Fibroblast of skin of left biceps (primary cell): ENCODE measurements at places on chromosomes 13 and 19.

DNA sequence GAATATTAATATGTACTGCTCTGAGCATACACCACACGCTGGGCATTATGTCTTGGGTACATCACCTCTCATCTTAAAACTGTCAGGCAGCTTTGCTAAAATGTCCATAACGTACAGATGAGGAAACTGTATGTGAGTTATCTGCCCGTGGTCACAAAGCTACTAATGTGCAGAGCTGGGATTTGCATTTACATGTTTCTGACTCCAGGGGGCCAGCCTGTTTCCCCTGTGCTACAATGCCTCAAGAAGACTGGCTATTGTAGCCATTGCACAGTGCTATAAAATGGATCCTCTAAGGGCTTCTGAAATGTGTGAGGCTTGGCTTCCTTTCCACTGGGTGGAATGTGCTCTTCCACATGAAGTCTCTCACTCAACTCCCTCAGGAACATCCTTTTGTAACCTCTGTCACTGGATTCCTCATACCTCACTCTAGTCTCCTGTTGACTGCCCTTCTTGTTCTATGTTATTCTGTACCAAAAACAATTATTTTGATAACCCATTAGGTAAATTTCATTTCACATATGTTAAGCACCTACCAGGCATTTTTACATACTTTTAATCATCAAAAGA is 95.6 kb upstream of the HTR2A start:
- no peak for DNase-seq

GRCh38 chr13:99182439-99182838 is 18.2 kb upstream of the UBAC2 start:
- no peak for DNase-seq

DNA sequence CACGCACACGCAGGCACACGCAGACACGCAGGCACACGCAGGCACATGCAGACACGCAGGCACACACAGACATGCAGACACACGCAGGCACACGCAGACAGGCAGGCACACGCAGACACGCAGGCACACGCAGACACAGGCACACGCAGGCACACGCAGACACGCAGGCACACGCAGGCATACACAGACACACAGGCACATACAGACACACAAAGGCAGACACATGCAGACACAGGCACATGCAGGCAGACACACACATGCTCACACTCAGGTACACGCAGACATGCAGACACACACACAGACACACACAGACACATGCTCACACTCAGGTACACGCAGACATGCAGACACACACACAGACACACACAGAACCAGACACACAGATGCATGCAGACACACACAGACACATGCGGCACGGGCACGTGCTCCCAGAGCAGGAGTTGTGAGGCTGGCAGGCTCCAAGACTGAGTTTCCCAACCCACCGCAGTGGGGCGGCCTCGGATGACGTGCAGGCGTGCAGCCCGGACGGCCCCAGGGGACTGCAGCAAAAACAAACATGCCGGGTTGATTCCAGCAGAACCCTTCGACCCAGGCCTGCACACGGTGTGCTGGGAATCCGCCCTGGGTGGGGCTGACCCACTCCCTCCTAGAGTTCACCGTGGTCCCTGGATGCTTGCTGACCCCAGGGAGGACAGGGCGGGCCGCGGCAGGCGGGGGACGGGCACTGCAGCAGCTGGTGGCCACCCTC is 100.0 kb downstream of the GADD45B start:
- DNase-seq: no peak

DNA sequence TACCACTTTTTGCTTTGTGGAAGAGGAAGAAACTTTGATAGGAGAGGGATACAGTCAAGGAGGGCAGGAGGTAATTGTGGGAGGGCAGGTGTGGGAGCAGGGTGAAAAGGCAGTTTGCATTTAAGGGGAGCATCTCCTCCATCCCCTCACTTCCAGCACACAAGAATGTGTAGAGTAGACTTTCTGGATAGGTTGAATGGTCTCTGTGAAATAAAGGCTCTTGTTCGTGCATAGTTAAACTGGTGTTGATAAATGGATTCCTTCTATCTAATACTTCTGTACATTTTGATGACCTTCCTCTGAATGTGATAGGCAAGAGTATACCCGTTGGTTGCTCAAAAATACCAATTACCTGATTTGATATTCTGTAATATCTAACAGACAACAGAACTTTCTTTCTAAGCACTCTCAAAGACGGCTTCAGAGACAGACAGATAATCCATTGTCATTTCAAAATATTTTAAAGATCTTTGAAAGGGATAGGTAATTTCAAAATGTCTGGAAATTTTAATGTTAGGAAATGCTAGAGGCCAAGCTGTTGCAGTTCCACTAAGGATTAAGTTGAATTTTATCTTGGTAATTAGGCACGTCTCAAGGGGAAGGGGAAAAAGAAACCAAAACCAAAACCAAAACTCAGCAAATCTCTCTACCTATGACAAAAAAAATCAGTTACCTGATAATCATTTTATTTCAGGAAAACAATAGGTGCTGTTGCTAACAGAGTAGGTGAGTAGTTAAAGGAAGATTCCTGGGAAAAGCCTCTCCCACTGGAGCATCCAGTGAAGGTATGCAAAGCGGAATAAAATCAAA is 302.6 kb downstream of the COG6 start:
- no peak for DNase-seq

DNA sequence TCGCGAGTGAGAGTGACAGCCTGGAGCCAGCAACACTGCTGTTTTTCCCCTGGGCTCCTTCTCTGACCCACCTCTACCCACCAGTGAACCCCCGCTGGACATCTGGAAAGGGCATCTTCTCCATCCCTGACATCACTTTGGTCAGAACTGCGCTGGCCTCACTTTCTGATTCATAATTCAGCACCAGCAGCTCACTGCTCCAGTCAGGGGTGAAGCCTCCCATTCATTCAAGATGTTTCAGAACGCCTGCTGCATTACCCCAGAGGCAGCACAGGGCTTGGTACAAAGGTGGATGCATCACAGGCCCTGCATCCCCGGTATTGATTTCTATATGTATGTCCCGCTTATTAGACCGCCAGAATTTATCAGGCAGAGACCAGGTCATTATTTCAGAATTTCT is 182.8 kb upstream of the TSHZ3 start:
- no peak for DNase-seq

DNA sequence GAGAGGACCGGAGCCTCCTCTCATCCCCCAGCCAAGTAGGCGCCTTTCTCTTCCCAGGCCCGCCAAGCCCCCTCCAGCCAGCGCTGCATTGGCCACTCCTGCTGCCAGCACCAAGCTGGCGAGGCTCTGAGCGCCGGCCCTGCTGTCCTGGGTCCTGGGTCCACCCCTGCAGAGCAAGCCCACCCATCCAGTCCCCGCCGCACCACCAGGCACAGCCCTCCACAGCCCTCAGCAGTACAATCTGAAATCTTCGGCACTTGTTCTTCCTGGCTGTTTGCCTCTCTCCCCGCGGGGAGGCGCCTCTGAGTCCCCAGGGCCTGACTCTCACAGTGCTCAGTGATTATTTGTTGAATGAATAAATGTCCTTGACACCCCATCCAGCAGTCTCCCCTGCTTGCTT is 236.4 kb upstream of the SGCG start:
- DNase-seq: no peak

- no peak for DNase-seq
Observed at GRCh38 chr13:36332986-36333385, 13.2 kb downstream of the SPART start.

GRCh38 chr19:18157465-18158063 is 4.6 kb downstream of the PIK3R2 start:
- no peak for DNase-seq

- no peak for DNase-seq
Observed at GRCh38 chr13:30725326-30726085, 9.8 kb upstream of the ALOX5AP start.

DNA sequence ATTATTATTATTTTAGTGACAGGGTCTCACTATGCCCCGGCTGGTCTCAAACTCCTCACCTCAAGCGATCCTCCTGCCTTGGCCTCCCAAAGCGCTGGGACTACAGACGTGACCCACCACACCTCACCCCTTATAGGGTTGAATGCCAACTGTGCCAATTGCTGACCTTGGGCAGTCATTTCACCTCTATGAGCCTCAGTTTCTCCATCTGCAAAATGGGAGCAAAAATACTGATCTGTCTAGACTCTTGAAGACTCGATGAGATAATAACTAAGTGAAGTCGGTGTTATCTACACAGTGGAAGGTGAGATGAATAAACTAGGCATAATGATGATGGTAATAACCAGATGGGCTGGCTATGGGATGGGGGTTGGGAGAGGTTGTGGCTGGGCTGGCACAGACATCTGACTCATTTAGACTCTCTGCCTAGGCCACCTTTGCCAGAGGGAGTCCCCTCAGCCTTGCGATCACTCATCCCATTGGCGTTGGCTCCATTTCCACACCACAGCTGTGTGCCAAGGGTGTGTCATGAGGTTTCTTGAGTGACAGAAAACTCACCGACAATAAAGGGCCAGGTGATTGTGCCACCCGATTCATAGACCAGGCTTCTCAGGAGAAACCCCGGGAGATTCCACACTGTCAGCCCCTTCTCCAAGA is at the start of gene CASP14:
Gene CASP14, plus strand, starts transcription at position 596 of the 657 bp plus-strand sequence. CDS start 2,772 bp downstream, outside the sequence.
- DNase-seq: no peak

- DNase-seq: no peak
Observed at GRCh38 chr19:33405553-33406461, 32.3 kb downstream of the CEBPG start.
